ENCODE measurements at places on chromosomes 7 and 10.

- DNase-seq = no peak
Observed at GRCh38 chr7:90602303-90602702, 6.2 kb downstream of the CDK14 start.

- DNase-seq = no peak
Observed at GRCh38 chr10:110724116-110724921, 80.2 kb downstream of the RBM20 start.

- DNase-seq = peak; percentile 69
Observed at GRCh38 chr10:21495752-21496342, 29.6 kb downstream of the SKIDA1 start.

DNA sequence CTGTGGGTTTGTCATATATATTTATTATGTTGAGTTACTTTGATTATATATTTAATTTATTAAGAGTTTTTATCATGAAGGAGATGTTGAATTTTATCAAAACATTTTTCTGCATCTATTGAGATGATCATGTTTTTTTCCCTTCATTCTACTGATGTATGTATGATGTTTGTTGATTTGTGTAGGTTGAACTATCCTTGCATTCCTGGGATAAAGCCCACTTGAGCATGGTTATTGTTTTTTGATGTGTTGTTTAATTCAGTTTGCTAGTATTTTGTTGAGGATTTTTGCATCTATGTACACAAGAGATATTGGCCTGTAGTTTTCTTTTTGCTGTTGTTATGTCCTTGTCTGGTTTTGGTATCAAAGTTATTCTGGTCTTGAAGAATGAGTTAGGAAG, 31.1 kb downstream of the SCART1 start:
- no peak for DNase-seq

DNA sequence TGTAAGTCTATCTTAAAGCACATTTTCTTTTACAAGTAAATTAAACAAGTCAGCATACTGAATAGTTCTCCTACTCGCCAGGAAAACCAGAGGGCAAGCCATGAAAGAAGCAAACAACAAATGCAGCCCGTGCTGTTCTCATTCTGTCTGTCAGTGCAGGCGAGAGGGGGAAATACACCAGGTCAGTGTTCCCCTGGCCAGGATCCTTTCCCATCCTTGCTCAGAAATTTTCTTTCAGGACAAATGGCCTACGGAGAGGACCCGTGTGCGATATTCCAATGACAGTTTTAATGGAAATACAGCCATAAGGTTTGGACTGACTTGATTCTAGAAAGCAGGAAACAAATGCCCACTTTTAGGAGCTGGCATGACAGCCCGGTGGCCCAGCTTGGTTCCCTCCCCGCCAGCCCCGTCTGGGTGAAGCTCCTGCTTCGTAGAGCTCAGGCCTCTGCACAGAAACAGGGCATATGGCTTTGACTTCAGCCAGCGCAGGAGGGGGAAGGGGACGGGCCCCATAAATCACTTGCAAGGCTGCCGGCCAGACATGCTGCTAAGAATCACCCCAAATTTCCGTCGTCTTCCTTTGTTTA, 67.8 kb downstream of the FRMD4A start:
- DNase-seq = no peak

- DNase-seq = no peak
Observed at GRCh38 chr7:84669177-84669732, 474.7 kb upstream of the SEMA3A start.
